ENCODE measurements at places on chromosomes 12 and 14.

DNA sequence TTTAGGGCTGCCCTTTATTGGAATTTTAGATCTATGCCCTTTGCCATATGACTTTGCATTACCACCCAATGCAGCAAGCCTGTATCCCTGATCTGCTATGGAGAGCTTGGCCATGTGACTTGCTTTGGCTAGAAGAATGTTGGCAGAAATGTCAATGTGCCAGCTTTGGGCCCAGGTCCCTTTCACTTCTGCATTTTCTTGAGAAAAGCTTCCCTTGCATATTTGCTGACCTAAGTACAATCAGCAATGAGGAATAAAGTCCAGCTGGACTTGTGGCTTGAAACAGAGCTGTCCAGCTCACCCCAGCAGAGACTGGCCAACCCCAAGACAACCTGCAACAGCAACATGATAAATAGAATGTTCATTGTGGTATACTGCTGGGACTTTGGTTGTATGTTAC lies 135.9 kb downstream of the PAH start:
- DNase-seq, result no peak

DNA sequence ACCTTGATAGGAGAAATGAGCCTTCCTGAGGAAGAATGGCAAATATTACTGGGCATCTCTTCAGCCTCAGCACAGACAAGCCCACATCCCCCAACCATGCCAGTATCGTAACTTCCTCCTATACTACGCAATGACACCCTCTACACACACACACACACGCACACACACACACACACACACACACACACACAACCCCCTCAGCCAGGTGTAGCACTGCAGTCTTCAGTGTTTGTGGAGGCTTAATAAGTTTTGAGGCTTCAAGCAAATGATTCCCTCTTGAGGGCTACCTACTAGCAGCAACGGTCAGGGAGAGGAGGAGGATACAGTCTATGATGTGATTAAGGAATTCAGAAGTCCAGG lies 1.6 kb downstream of the DGKA start:
- no peak for DNase-seq

DNA sequence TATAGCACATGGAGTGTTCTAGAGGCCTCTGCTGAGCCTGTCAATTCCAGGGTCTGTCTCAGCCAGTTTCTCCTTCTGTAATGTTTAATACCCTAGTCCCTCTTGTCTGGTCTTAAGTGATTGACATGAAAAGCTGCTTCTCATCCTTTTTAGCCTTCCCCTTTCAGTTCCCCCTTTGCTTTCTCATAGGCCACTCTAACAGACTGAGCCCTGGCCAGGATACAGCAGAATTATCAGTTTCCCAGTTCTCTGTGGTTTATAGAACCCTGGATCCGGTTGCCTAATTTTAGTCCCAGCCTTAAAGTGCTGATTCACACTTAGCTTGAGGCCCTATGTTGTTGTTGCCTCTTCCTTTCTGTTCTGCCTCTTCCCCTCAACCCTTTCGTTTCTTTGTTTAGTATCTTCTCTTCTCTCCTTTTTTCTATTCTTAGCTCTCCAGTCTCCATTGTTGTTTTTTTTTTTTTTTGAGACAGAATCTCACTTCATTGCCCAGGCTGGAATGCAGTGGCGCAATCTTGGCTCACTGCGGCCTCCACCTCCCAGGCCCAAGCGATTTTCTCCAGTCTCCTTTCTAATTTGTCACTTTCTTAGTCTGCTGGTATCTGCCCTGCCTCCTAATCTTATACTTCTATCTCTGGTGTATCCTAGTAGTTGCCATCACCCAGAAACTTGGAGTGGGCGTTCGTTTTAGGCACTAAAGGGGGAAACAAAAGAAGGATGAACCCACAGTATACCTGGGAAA lies 2.9 kb upstream of the BIN2 start:
- DNase-seq, result no peak

GRCh38 chr14:99676657-99677056 lies 7.4 kb upstream of the CYP46A1 start:
- no peak for DNase-seq

DNA sequence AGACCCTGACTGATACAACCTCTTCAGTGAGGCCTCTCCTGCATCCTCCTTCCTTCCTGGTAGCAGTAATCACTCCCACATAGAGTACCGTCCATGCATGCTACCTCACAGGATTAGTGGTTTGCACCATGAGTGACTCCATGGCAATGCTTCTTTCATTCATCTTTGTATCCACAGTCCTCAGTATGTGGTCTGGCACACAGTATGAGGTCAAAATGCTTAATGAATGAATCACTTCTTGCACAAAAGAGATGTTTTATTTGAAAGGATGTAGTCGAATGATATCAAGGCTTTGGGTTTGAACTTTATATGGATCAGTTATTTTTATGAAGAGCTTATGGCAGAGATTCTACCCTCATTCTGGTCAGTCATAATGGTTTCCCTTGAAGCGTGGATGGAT lies 42.2 kb downstream of the KCNA5 start:
- no peak for DNase-seq

DNA sequence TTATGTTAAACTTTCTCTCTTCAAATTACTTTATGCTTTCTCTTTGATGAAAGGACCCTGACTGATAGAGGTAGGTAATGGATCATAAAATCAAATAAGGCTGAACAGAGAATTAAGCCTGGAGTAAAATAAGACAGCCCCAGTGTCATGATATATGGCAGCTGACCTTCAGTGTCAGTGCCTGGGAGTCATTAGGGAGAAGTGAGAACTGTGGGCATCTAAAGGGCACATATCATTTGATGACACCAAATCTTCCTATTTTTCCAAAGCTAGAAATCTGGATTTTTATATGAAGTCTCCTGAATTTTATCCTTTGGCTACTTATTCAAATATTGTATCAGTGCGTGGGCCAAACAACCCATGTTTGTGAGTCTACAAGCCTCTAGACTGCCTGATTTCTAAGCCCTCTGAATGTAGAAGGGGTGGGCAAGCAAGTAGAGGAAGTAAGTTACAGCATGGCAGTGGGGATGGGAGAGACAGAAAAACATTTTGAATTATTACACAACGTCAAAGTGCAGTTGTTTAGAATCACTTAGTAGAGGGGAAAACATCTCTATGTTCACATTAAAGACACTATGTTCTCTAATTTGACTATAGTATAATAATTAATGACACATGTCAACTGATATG lies 10.0 kb downstream of the SLC39A9 start:
- no peak for DNase-seq
